ENCODE measurements at places on chromosomes 3 and 15.

- no peak for DNase-seq
Observed at GRCh38 chr3:14267976-14268375, 89.4 kb downstream of the LSM3 start.

DNA sequence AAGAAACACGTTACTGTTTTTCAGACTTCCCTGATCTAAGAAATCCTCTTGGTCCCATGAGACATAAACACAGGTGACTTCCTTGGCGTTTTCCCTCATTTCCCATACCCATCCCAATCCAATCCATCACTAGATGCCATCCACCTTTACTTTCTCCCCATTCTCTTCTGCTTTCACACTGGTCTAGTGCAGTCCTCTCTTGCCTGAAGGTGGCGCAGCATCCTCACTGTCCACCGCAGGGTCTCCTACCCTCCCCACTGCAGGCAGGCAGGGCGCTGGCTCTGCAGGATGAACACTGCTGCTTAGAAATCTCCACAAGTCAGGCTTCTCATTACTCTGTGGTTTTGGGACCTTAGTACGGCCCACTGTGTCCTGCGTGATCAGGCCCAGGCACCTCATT, 58.2 kb downstream of the RAB7A start:
- peak; percentile 32 for DNase-seq

GRCh38 chr15:27061739-27062138, 90.8 kb downstream of the GABRG3 start:
- DNase-seq = no peak

DNA sequence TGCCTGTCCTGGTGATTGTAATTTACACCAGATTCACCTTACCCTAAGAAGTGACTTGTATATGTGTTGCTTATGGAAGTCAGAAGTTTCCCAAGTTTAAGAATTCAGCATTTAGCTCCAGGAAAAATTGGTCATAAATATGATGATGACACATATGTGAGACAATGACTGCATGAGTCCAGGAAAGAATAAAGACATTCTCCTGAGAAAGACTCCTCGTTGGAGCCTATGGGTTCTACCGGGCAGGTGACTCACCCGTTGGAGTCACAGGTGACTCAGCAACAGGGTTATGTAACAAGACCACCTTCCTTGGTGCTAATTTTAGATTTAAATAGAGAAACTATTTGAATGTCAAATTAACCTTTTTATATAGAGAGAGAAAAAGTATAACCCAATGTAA, 662.4 kb downstream of the FHIT start:
- peak; percentile 20 for DNase-seq

DNA sequence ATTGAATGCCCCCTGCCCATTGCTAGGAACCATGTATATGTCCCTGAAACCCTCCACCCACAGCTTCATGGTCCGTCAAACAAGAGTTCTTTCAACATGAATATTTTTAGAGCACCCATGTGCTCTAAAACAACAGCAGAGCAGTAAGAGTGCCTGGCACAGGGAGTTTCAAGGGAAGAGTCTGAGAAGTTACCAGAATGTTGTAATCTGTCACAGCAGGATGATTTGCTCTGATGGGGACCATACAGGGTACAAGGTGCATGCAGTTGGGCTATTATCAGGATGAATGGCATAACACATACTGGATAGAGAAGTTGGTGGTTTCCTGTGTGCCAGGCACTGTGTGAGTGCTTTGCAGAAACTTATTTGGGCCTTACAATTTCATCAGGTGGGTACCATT, 27.8 kb upstream of the FLNB start:
- DNase-seq = peak; percentile 52

- DNase-seq = peak; percentile 9
Observed at GRCh38 chr3:115784739-115785536, 161.6 kb downstream of the GAP43 start.

GRCh38 chr3:154102225-154102624, 19.0 kb upstream of the ARHGEF26 start:
- DNase-seq = no peak

GRCh38 chr3:156728267-156728985, 54.0 kb downstream of the TIPARP start:
- no peak for DNase-seq

- DNase-seq = no peak
Observed at GRCh38 chr3:69065318-69065964, 13.3 kb upstream of the TMF1 start.

DNA sequence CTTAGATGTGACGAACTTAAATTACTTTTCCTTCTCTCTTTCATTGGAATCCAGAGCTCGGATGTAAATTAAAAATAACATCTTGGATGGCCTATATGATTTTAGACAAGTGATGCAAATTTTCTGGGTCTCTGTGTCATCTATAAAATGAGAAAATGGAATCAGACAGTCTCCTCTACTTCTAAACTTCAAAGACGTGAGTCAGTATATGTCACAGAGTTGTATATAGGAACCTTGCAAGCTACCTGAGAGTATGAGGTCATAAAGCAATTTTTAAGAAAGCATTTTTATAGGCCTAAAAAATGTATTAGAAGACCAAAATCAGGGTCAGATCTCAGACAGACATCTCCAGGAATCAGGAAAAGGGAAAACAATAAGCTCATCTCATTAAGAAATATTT, 128.3 kb downstream of the TBL1XR1 start:
- no peak for DNase-seq

- peak; percentile 14 for DNase-seq
Observed at GRCh38 chr3:99526921-99527320, 111.5 kb upstream of the COL8A1 start.

DNA sequence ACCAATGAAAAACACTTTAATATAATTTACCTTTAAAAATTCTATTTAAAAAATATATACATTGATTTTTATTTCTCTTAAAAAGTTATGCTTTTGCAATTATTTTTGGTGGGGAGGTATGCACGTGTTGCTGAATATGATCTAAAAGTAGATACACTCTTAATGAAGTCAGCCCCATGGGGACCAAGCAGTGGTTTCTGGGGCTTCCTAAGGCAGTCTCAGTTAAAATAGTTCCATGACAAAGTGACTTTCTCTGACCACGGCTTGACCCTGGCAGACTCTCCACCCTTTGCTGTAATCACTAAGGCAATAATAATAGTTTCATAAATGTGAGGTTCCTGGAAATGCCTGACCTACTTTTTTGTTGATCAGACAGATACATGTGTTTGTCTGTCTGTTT, 50.4 kb downstream of the CCR4 start:
- DNase-seq = no peak

DNA sequence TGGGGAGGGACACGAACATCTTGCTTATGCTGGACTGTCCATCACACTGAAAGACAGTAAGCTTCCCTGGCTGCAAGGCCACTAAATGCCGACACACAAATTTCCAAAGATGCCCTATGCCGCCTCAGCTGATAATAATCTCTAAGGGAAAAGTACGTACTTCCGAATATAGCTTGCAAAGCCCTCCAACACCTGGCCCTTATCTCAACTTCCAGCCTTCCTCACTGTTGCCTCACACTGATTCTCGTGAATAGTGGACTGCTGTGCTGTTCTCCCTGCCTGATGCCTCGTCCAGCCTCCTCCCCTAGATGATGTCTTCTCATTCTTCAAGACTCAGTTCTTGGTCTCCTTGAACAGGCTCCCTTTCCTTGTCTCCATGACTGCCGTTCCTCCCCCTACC, 72.3 kb downstream of the CD47 start:
- no peak for DNase-seq

GRCh38 chr3:28877912-28878311, 403.0 kb upstream of the RBMS3 start:
- no peak for DNase-seq

Measured in suppressor macrophage treated with lipopolysaccharide for 1 hour (primary cell).